ENCODE measurements at places on chromosomes 12 and 14.

- DNase-seq: no peak
Observed at GRCh38 chr12:118330421-118331018, 42.2 kb downstream of the TAOK3 start.

DNA sequence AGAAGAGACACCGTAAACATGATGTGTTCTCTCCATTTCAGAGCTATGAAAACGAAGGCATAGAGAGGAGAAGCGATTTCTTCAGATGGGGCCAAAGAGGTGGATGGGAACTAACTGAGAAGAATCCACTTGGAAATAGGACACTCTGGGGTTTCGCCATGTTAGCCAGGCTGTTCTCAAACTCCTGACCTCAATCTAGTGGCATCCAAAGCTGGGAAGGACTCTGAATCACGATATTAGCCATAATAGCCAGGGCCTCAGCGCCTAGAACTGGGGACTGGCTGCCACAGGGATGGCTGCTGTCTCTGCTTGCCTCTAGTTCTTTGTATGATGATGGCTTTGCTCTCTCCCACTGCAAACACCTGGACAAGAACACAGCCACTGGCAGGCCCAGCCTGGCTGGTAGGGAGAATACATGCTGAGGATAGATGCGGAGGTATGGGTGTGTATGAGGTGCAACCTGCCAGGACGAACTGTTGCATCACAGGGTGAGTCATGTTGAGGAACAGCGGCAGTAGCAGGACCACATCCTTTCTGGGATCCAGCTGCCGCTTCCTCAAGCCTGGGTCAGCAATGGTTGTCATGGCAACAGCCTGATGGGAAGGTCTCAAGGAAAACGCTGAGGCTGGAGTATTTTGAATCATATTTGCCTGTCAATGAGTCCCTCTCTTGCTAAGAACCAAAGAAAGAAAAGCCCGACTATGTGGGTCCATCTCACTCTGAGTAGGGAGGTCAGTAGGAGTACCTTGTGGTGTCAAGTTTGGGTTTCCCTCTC, 31.1 kb downstream of the CCDC177 start:
- no peak for DNase-seq

- no peak for DNase-seq
Observed at GRCh38 chr14:100146531-100147091, 12.8 kb downstream of the DEGS2 start.

DNA sequence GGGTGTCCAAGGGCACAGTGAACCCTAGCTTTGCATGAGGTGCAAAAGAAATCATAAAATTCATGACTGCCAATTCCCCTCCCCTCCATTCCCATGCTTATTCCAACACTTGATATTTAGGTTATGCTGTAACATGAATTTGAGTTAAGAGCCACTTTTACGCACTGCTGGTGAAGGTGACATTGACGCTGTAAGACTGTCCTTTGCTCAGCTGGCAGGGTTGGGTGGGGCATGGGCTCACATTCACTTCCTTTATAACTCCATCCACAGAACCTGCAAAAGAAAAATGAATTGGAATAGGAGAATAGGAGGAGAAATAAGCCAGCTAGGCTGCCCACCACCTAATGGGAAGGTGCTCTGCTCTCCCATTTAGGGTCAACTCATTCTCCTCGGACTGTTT, 6.9 kb downstream of the NPC2 start:
- no peak for DNase-seq

DNA sequence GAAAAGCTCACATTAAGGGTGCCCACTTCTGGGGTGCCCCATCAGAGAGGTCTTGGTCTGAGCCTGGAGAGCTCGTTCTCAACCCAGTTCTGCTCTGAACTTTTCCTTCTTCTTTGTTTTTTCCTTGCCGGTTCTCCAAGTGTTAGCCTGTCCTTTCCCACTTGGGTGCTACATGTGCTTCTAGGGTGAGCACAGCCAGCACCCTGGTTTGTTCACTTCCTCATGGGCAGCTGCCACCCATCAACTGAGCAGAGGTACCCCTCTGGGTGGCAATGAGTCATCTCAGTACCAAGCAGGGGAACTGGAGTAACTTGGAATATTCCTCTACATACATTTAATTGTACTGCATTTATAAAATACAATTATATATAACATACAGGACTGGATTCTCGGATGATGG, 3.9 kb upstream of the SYNE3 start:
- no peak for DNase-seq

GRCh38 chr12:1881936-1882335, 36.5 kb downstream of the CACNA2D4 start:
- no peak for DNase-seq

DNA sequence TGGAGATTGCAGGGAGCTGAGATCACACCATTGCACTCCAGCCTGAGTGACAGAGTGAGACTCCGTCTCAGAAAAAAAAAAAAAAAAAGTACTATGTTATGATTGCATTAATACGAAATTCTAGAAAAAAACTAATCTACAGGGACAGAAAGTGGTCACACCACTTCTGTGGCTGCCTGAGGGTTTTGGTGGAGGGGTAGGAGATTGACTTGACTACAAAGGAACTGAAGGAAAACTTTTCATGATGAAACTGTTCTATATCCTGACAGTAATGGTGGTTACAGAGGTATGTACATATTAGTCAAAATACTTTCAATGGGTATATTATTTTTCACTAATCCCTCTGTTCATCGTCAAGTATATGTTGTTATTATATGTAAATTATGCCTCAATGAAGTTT, 42.1 kb downstream of the FOXN3 start:
- DNase-seq: no peak

- no peak for DNase-seq
Observed at GRCh38 chr12:8636581-8636980, 23.9 kb upstream of the AICDA start.

GRCh38 chr14:95155045-95155444, 2.3 kb downstream of the DICER1 start:
- no peak for DNase-seq

GRCh38 chr12:3200032-3200617, 122.9 kb downstream of the TSPAN9 start:
- DNase-seq: no peak

- peak; percentile 95 for DNase-seq
Observed at GRCh38 chr12:110124269-110124995, at the start of gene IFT81. IFT81 (plus strand) TSS chr12:110124357; CDS start chr12:110127381, 3,024 bp downstream.

DNA sequence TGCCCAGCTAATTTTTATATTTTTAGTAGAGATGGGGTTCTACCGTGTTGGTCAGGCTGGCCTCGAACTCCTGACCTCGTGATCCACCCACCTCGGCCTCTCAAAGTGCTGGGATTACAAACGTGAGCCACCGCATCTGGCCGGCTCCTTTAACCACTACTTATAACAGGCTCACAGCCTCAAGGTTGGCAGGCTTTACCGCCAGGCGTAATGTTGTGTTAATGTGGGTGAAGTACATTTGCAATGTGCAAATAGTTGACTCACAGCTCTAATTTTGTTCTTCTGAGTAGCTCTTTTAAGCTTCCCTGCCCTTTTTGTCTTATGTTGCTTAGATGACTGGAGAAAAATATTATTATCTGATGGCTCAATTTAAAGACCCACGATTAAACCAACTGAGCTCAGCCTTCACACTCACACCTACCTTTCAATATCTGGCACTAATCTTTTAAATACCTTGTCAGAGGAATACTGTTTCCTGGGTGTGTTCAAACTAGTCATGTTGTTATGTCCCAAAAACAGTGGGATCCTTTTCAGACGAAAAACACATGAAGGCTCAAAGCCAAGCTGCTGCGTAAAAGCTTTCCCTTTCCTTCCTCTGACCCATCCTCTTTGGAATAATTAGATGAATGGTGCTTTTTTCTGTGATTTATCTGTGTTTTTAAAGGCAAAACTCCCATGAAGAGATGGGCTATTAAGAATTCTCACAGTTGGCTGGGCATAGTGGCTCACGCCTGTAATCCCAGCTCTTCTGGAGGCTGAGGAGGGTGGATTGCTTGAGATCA, 57.2 kb upstream of the USP44 start:
- DNase-seq: no peak

- DNase-seq: no peak
Observed at GRCh38 chr12:59695379-59695778, 99.5 kb downstream of the SLC16A7 start.

DNA sequence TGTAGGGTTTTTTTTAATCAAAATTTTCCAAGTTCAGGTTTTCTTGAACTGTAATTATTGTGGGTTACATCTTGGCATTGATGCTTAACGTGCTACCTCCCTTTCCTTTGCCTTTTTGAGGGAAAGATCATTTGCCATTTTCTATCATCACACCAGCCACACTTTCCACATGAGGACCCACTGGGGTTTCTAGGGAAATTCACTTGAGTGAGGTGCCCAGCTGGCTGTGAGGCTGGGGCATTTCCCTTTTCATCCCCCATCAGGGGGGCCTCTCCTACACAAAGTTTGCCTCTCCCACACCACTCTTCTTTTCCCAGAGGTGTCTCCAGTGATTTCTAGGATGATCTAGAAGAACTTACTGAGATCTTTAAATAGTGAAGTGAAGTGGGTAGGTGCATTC, 335.7 kb downstream of the BMP4 start:
- DNase-seq: no peak

DNA sequence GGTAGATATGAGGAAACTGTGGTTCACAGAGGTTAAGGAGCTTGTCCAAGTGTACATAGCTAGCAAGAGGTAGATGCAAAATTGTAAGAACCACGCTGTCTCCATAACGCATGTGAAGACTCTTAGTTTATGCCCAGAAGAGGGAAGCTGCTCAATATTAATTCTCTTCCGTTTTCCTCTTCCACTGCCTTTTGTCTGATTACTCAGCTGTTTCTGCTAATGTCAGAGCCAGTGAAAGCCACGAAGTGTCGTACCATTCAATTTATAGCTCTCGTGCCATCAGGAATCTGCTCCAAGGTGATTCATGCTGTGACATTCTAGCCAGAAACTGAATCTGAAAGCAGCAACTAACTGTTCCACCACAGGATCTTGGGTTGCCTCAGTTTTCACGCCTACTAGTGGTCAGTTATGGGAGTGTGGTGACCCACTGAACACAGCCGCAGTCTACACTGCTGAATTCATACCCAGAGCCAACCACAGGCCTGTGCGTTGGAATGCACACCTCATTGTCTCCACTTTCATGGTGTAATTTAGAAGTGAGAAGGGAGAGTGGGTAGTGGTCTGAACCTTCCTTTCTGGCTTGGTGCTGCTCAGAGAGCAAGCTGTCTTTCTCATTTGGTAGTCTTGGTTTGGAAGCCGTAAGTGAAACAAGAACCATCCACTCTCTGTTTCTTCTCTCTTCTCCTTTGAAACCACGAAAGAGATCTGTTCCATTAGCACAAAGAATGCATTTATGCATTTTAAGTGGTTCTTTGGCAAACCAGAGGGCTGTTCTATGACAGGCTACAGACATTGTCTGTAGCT, 74.2 kb upstream of the NAP1L1 start:
- peak; percentile 77 for DNase-seq

- DNase-seq: no peak
Observed at GRCh38 chr12:54351341-54351740, 12.9 kb downstream of the GPR84 start.

DNA sequence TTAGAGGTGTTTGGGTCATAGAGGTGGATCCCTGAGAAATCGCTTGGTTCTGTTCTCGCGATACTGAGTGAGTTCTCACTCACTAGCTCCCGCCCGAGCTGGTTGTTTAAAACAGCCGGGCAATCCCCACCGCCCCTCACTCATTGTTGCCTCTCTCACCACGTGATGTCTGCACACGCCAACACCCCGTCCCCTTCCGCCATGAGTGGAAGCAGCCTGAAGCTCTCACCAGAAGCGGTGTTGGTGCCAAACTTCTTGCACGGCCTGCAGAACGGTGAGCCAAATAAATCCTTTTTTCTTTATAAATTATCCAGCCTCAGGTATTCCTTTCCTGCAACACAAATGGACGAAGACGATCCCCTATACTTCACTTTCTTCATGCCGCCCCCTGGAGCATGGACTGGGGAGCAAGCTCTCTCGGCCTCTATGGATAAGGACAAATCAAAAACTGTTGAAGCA, 45.4 kb upstream of the CCND2 start:
- DNase-seq: no peak

- DNase-seq: no peak
Observed at GRCh38 chr12:90497923-90498545, 456.9 kb downstream of the CCER1 start.

DNA sequence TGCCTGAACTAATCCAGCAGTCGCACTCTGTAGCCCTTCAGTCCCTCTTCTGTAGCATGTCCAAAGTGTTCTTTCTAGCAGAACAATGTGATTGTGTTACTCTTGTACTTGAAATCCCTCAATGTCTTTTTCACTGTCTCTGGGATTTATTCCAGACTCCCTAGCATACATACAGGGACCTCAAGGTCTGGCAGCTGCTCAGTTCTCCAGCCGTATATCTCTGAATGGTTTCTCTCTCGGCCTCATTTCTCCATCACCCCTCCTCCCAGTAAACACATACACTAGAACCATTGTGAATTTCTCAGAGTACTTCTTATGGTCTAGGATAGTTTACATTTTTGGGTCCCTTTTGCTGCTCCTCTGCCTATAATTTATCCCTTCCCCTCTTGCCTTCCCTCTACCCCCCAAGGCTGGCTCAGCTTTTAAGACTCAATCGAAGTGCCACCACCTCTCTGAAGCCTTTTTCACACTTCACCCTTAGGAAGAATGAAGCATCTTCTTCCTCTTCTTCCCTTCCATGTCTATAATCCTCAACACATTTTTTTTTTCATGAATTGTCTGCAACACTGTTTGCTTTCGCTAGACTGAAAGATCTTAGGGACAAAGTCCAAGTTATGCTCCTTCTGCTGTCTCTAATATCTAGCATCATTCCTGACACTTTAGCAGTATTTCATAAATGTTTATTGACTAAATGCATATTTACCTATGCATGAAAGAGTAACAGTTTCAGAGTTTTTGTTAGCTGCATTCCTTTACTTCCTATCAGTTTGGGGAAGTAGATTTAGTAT, 446.1 kb downstream of the ZFP36L1 start:
- no peak for DNase-seq

DNA sequence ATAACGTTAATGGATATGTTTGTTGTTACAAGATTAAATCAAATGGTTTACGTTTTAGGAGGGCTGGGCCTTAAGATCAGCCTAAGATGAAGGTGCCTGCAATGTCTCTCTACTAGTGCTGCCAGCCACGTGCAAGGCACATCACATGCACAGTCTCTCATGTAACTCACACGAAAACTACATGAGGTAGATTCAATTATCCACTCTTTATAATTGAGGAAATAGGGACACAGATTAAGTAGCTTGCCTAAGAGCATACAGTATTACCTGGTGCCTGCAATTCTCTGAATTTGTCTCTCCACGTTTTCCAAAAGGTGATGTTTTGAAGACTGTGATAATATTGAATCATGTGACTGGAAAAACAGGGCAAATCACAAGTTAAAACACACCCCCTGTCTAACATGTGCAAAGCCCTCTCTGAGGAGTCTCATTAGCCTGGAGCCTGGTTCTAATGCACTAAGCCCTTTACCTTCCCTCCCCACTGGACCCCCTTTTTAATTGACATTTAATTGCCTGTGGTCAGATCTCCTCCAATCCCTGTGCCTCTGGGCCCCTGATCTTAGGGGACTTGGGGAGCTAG, 14.6 kb upstream of the ATP2A2 start:
- no peak for DNase-seq

DNA sequence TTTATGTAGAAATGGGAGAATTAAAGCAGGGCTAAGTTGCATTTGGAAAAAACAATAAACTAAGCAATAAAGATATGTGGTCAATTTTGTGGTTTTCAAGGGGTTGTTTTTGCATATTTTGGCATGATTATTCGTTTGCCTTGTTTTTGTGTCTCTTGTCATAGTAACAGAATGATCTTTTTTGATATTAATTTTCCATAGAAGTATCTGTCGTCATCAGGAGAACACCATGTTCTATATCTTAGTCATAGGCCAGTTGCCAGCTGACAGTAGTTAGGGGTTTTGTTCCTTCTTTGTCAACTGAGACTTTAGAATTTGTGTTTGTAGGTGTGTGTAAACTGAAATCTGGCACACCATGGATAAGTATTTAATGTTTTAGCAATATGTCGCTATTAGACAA, 1354.8 kb downstream of the LRFN5 start:
- no peak for DNase-seq
